ENCODE measurements at places on chromosomes 11 and 22.

DNA sequence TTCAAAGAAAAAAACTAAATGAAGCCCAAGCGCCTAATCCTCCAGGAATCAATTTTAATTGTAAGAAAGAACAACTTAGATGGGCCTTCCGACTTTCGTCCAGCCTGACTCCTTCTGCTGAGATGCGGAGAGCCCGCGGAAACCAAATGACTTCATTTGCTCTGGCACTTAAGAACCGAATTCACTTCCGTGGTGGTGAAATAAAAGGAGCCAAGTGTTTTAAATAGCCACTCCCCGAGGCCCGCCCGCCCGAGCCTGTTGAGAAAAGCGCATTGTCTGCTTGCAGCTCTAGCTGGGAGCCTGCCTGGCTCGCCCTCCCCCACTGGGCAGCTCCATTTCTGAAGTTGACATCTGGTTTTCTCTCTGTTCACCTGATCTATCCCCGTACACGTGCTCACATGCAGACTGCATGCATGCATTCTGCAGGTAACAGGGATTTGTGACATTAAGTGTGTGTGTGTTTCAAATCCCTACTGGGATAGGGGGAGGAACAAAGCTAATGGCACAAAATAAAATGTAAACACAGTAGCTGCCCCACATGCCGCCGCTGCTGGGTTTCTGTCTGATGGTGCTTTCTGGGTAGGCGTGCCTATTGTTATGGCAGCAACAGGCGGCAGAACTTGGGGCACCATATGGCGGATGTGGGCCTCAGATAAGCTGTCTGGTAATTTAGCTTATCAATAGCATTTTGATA lies 6.2 kb downstream of the TEAD1 start:
- DNase-seq: no peak

DNA sequence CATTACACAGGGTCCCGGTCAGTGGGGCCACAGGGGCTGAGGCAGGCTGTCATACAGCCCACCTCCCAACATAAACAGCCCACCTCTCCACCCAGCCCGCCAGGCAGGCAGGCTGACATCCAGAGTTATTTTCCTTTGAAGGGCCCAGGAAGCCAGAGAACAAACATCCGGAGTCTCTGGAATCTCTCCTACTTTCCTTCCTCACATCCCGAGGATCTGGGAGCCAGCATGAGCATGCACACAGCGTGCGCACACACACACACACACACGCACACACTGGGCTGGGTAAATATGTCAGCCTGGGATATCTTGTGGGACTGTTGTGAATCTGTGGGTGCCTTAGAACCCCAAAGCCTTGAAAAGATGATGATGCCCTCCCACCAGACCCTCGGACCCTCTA lies 55.4 kb downstream of the PDE2A start:
- DNase-seq: no peak

DNA sequence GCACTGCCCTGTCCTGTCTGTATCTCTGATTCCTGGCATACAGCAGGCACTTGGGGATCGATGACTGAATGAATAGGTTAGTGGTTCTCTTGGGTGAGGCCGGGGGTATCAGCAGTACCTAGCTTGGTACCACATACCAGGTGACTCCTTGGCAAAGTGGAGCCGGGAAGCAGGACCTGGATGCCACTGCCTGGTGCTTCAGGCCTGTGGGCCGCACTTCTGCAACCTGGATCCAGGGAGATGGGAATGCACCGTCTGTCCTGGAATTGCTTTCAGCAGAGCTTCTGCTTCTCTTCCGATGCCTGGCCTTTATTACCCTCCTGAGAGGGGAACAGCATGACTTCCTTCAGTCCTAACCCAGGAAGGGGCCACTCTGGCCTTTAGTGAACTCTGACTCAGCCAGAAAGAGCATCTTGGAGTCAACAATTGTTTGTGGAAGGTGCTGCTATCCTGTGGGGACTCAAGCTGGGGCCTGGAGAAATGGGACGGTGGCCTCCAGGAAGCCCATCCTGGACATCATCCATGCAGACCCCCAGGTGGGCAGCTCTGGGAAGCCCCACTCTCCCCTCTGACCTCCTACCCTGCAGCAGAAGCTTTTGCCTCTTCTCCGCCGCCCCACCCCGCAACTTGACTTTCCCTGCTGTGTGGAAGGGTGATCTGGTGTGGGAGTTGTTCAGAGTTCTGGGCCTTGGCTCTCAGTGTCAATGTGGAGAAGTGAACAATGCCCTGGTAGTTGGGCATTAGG lies 5.1 kb downstream of the CD82 start:
- DNase-seq: no peak

DNA sequence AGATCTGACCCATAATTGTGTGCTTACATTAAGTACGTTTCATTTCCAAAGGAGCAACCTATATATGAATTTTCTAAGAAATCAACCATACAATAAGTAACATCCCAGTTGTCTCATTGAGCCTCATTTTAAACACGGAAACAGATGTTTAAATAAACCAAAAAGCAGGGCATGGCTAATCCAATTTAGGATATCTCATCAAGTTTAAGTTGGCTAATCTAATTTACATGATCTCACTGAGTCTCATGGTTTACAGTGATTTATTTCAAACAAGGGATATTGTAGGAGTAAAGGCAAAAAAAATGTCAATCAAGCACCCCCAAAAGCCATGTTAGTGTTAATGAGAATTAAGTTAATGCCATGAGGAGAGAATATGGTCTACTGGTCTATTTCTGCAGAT lies 499.8 kb upstream of the CCDC90B start:
- DNase-seq: no peak

DNA sequence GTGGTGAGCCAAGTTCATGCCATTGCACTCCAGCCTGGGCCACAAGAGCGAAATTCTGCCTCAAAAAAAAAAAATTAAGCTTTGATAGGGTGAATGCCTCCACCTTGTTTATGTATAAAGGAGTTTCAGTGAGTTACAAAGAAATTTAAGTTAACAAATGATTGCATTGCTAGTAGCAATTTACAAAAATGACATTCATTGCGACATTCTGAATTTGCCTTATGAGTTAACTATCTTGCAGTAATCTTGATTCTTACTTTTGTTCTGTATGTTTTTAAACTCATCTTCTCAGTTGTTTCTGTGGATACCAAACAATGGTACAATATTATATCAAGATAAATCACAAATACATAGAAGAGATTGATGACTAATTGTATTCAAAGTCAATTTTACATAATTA lies 207.0 kb downstream of the DDX10 start:
- no peak for DNase-seq

GRCh38 chr22:42322562-42322926 lies 52.1 kb upstream of the TCF20 start:
- DNase-seq: no peak

- DNase-seq: no peak
These were observed 30.9 kb upstream of the WNT7B start for GRCh38 chr22:46007848-46008261.

- DNase-seq: no peak
These were observed 1.9 kb downstream of the CHADL start for GRCh38 chr22:41238570-41239442.

DNA sequence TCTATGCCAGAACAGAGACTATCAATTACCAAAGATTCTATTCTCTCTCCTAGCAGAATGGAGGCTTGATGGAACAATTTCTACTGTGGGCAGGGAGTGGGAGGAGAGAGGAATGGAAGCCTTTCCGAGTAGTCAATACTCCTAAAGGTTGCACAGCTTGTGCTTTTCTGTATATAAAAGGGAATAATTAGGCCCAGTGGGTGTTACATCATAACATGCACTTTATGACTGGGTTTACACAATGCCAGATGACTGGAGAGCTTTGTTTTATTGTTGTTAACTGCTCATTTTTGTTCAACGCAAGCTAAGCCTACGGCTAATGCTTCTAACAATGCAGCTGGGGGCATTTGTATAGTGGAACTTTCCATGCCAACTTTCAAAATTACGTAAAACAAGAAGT lies 2237.9 kb upstream of the RAG2 start:
- no peak for DNase-seq

DNA sequence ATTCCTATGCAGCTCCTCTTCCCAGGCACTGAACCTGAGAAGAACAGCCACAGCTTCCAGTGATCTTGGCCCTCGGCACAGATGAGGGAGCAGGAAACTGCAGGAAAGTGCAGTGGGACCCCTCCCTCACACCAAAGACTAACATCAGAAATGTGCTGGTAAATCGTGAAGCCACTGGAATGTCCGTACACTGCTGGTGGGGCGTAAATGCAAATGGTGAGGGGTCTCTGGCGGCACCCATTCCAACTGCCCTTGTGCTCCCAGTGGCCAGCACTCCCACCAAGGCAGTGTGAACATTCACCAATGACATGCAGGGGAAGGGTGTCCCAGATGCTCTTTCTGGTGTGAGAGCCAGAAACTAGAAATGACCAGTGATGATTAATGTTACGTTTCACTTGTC lies 574.0 kb downstream of the BRD1 start:
- no peak for DNase-seq

DNA sequence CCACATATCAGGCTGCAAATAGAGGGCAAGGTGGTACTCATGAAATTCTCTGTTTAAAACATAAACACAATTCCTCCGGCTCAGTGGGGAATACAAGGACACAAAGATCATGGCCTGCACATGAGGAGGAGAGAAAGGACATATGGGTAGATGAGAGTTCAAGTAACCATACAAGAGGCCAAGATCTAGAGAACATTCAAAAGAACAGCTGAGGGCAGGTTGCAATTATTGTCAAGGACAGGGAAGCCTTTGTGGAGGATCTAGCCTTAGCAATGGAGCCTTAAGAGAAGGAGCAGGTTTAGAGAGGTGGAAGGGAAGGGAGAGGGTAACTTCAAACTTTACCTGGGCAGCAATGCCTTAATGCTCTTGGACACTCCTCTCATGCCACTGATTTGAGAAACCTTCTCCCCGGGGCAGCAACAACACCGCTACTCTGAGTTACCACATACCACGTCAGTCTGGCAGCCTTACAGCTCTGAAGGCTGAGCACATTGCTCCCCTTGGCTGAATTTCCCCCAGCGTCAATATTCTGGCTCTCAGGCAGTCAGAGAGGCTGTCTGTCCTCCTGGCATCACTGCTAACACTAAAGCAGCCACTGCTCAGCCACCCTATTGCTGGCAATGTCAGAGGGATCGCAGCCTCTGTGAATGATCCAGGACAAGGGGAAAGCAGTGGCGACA lies 55.5 kb downstream of the CLPB start:
- no peak for DNase-seq

GRCh38 chr11:119991022-119991404 lies 146.9 kb downstream of the TRIM29 start:
- DNase-seq: no peak

DNA sequence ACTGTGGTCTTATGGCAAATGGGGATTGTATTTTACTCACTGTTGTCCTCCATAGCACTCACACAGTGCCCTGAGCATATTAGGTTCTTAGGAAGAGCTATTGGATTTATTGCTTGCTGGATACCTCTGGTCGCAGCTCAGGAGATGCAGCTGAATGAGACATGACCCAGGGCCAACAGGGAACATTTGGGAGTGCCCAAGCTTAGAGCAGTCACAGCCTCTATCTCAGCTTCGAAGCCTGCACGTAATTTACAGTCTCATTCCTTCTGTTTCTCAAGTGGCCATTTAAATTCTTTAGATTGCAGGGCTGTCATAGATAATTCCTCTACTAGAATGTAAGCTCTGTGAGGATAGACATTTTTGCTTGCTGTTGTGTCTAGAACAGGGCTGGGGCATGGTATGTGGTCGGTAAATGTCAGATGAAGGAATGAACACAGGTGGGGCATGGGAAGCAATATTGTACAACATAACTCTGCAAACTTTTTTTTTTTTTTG lies 192.8 kb downstream of the GRIK4 start:
- no peak for DNase-seq

- DNase-seq: no peak
These were observed 35.9 kb upstream of the NUP50 start for GRCh38 chr22:45127866-45128265.

GRCh38 chr11:128022007-128022368 lies 565.4 kb downstream of the ETS1 start:
- no peak for DNase-seq

- no peak for DNase-seq
These were observed 17.0 kb downstream of the MRGPRD start for GRCh38 chr11:68963779-68964178.

GRCh38 chr11:125140233-125140632 lies 24.3 kb upstream of the PKNOX2 start:
- no peak for DNase-seq

DNA sequence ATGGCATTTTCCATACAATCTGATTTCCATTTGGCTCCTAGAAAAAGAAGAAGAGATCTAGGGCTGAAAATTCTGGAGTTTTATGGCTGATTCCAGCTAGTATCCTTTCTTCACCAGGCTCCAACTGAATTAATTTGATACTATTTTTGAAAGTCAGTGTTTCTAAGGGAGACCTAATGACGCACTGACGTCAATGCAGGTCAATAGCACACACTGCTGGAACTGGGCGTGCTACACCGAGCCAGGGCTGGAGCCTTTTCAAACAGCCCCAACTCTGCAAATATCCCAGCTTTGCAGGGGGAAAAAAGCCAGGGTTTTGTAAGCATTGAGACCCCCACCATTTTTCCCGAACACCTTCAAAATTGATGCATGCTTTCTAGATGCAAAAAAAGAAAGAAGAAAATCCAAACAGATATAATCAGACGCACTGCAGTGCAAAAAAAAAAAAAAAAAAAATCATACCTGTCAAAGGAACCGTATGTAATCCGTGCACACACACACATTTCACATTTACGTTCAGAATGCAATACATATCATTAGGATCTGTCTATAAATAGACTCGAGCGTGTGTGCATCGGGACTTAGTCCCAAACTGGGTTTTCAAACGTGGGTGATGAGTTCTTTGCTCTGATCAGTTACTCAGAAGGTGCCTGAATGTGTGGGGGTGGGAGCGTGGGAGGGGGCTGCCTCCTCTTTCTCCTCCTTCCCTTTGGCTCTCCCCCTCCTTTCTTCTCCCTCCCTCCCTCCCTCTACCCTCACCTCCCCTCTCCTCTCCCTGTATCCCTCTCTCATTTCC lies 124.5 kb upstream of the HSD17B12 start:
- no peak for DNase-seq
